ENCODE measurements at places on chromosomes 16 and 17. TPM values are rescaled to one million over a fixed set of nuclear protein-coding genes. Genes with fewer than 3 reads are reported as not detected.

- no peak for DNase-seq
These were observed 9.5 kb downstream of the ACSF3 start for GRCh38 chr16:89103156-89103555.

Gene RND2
- 0.89 TPM for total RNA-seq

DNA sequence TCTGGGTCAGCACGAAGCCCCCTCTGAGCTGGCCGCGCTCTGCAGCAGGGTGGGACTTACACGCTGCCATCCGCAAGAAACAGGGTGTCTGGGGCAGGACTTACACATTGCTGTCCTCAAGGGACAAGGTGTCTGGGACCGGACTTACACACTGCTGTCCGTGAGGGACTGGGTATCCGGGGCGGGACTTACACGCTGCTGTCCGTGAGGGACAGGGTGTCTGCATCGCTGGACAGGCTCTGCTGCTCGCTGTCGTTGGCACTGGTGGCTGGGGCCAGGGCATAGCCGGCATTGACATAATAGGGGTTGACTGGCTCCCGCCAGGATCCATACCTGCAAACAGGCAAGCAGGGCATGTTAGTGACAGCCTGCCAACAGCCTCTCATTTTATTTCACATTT lies 31.4 kb downstream of the PDIA2 start:
- DNase-seq, result no peak

- DNase-seq, result no peak
These were observed 8.1 kb upstream of the PPP1R27 start for GRCh38 chr17:81842725-81843504.

Gene CHST4
- not detected for total RNA-seq

Gene KRTAP2-2
- not detected for total RNA-seq

DNA sequence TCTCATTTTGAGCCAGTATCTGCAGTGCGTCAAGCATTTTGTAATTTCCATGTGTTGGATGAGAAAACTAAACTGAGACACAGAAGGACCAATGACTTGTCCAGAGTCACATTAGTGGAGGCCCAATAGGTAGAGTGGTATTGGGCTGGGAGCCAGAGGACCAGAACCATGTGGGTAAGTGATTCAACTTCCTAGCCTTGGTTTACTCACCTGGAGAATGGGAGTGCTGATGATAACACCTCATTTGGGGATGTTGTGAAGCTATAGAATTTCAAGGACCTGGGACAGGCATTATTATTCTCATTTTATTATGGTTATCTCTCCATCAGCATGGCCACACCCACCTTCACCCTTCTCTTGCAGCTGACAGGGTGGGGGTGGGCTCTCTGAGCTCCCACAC lies 8.1 kb downstream of the CPNE2 start:
- DNase-seq, result no peak

DNA sequence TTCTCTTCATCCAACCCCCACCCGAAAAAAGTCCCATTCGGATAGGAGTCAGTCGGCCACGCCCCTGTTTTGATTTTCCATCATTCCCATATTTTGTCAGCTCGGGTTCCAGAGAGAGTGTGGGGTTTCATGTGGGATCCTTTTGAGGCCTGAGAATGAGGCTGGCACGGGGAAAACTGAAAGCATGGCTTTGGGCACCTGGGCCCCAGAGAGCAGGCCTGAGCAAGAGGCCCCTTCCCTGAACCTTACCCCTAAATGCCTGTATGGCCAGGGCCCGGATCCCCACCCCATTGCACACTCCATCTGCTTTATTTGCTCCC lies 4.6 kb upstream of the HOXB4 start:
- DNase-seq, result no peak

Gene GLIS2
- total RNA-seq, result 31.4 TPM

Gene SCIMP
- total RNA-seq, result 0.62 TPM

Gene ZNF500
- 7.2 TPM for total RNA-seq

- peak; percentile 76 for DNase-seq
These were observed 23.9 kb upstream of the HEATR6 start for GRCh38 chr17:60102632-60103096.

- no peak for DNase-seq
These were observed 14.3 kb downstream of the GDPD1 start for GRCh38 chr17:59234631-59235030.

DNA sequence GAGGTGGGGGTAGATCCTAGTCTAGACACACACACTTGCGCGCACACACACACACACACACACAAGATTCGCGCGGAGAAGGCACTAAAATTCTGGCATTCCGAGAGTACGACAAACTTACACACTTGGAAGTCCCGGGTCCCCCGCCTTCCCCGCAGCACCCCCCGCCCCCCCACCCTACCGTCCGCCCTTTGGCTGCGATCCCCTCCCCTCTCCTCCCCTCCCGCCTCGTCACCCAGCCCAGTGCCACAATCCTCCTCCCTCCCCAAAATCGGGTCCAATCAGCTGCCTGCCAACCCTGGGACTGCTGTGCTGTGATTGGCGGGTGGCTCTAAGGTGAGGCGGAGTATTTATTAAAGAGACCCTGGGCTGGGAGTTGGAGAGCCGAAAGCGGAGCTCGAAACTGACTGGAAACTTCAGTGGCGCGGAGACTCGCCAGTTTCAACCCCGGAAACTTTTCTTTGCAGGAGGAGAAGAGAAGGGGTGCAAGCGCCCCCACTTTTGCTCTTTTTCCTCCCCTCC lies at the start of gene SOX9:
TSS of gene SOX9 (plus strand) at position 379 of the 522 bp plus-strand sequence. CDS start 372 bp downstream, outside the sequence.
- DNase-seq, result peak; percentile 93

Gene CBFA2T3
- 5.9 TPM for total RNA-seq

DNA sequence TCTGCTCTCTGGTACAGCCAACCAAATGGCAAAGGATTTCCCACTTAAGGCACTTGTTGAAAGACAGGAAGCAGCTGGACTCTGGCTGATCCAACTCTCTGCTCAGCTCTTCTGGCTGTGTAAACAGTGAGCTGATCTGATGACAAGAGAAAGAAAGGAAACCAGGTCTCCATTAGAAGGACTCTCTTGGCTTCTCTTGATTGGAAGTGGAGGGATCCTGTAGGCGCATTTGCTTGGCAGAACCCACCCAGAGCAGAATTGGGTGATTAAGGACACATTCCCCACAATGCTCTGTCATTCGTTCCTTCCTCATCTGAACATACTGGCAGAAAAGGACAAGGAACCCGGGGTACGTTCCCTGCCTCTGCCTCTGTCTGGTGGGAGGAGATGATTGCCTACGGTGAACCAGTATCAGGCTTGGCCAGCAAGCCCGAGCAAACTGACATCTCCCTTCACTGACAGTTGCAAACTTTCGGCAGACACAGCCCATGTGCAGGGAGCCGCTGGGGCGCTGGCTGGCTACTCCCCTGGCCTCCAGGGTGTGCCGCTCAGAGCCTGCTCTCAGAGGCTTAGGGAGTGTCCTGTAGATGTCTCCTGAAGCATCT lies 29.1 kb downstream of the LDHD start:
- DNase-seq, result no peak

- DNase-seq, result no peak
These were observed 81.8 kb downstream of the AKAP1 start for GRCh38 chr17:57166803-57167202.

GRCh38 chr17:40338941-40339649 lies 25.4 kb downstream of the GJD3 start:
- DNase-seq, result no peak

DNA sequence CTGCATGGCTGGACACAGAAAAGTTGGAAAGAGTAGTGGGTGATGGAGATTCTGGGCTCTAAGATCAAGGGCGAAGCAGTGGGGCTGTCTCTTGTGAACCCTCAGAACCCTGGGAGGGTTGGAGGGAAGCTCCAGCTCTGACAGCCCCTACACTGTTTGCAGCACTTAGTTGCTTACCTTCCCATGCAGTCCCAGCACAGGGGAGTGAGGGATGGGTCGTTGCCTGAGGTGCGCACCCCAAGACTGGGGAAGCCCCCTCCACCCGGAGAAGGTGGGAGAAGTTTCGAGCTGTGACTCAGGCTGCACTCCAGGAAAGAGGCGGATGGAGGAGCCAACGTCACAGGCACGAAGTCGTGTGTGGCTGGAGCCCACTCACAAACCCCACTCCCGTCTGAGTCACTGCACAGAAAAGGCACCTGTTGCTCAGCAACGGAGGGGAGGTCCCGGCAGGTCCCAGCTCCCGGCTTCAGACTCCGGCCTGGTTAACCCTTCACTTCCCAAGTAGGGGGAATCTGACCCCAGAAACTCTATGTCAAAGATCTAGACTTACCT lies 60.1 kb downstream of the AIPL1 start:
- DNase-seq, result no peak

GRCh38 chr17:11943759-11944347 lies 53.4 kb downstream of the ZNF18 start:
- DNase-seq, result no peak

DNA sequence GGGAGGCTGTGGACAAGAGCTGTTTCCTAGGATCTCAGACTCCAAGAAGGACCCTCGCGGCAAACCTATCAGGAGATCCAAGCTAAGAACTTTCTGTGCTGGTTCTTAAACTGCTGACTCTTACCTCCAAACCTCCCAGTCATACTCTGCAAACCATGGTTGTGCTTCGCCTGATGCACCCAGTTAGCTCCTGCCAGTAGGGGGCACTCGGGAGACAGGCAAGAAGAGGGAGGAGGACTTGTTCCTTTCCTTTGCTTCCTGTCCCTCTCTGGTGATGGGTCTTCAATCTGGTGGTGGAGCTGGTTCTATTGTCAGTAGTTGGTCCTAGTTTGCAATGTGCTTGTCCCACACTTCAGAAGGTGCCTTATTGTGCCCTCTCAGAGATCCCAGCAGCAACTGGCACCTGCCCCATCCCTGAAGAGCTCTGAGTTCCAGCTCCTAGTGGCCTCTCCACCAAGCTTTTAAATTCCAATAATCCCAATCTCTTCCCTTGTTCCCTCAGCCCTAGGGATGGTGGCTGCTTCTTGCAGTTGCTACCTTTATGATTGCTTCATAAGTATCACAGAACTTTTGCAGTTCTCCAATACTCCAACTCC lies 113.5 kb upstream of the RPL38 start:
- no peak for DNase-seq

DNA sequence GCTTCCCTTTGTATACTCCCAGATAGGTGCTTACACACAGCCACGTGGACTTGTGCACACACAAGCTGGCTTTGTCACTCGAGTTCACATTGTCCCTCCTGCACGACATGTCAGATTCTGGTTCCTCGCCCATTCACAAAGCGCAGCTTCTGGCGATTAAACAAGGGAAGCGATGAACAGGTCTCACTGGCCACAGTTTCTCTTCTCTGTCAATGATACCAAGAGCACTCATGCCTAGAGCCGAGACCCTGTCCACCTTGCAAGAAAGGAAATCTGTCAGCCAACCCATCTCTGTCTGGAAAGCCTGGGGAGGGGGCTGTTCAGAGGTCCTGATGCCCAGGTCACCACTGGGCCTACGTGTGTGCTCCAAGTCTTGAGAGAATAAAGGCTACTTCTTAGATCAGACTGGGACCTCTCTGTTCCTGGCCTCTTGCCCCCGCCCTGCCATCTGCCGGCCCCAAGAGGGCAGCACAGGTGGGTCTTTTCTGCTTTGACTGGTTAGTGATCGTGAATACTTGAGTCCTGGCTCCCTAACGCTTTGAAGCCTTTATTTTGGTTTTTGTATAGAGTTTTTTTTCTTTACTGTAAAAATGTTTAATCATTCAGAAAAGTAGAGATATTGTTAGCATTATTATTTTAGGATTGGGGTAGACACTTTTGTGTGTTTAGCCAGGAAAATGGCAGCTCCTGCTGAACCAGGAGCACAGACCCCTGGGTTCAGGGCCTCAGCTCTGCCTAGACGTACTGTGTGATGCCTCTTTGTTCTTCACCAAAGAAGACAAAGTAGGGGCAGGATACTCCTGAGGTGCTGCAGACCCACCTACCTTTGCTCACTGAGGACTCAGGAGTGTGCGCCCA lies 104.7 kb downstream of the MRM1 start:
- DNase-seq, result peak; percentile 33

DNA sequence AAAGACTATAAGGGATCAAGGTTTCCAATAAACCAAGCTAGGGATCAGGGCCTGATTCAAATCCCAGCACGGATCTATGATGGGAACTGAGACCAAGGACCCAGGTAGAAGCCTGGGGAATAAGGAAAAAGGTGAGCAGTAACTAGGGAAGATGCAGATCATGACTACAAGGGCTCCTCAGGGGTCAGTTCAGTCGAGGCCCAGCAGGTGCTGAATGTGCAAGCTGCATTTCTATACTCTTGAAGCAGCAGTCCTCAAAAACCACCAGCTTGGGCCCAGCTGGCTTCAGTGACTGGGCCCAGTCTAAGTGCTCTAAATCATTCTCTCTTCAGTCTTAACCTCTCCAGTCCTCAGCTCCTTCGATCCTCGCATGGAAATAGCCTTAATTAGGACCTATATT lies 228.8 kb upstream of the AXIN2 start:
- DNase-seq, result no peak

DNA sequence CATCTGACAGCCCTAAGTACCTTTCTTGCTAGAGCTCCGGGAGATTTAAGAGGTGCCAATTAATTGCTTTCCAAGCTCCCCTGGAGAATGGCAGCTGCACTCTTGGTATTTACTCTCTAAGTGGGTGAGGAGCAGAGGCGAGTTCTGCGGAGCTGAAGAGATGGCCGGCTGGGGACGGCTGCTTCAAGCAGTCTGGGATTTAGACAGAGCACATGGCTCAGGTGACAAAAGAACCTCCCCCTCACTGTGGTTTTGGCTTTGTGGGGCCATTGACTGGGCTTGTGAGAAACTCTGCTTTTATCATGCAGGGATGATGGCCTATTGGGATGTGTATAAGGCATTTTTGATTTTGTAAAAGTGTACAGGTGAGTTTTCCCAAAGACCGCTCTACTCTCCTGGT lies 239.3 kb upstream of the EEF2KMT start:
- DNase-seq, result no peak

GRCh38 chr16:84514295-84514873 lies 9.9 kb upstream of the MEAK7 start:
- no peak for DNase-seq

Gene ATXN7L3
- total RNA-seq, result 37.8 TPM

DNA sequence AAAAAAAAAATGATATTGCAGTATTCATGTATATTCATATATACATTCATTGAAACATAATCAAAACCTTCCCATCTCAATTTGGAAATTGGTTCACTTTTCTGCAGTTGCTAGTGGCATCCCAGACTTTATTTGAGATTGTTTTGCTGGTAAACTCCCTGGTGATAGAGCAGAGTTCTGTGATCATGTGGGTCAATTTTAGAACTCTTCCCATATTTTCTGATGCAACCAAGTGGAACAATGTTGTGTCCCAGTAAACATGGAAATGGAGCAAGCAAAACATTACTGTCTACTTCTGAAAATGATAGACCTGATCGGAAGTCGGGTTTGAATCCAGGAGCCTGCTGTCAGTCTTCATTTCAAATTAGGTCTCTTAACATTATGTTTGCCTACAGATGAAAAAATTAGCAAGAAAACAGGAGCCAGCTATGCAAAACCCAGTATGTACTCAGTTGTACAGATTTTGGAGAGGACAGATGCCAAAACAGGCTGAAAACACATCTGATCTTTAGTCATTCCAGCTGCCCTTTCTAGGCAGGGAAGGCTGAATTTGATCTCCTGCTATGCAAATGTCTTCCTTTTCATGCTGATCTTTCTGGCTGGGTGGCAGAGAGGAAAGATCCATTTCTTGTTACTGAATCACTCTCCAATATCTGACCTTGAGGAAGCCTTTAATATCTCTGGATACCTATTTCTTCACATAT lies 786.6 kb upstream of the SOX9 start:
- DNase-seq, result no peak
